Activated naive CD8-positive, alpha-beta T cell treated with anti-CD3 and anti-CD28 coated beads for 36 hours (primary cell): ENCODE measurements at places on chromosomes 3 and 15.

GRCh38 chr3:143184099-143184498 is 64.5 kb downstream of the CHST2 start:
- H3K4me3 ChIP-seq, result no peak overlapping the region
- H3K27me3 ChIP-seq, result no peaks in the 10 kb centered on the region
- H3K27ac ChIP-seq, result peak overlapping the region; percentile 26
- peaks cover 18% of the 10 kb centered on the region for H3K4me1 ChIP-seq
- H3K36me3 ChIP-seq, result peaks cover 8% of the 10 kb centered on the region
- no peak for DNase-seq

GRCh38 chr15:68695061-68695595 is 116.3 kb downstream of the CORO2B start:
- H3K4me1 ChIP-seq, result peaks cover 7% of the 10 kb centered on the region
- H3K27me3 ChIP-seq, result no peaks in the 10 kb centered on the region

DNA sequence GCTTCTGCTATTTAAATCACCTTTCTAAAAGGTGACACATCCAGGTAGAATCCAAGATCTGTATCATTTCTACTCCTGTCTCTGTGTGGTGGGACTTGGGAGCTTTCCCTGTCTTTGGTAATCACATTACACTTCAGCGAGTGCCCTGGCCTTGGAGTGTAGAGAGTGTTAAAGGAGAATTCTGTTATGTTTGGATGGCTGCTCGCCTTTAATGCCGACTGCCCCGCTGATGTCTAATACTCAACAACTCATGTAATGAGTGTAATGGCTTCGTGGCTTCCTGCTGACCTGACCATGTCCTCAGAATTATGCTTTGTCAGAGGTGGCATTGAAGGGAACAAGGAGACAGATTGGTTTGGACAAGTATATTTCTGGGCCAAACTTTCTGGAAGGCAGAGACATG is 66.3 kb upstream of the LRTM1 start:
- H3K4me1 ChIP-seq, result no peaks in the 10 kb centered on the region
- no peak for DNase-seq
- H3K4me3 ChIP-seq, result no peak overlapping the region
- H3K36me3 ChIP-seq, result no peaks in the 10 kb centered on the region
- H3K27me3 ChIP-seq, result no peaks in the 10 kb centered on the region

DNA sequence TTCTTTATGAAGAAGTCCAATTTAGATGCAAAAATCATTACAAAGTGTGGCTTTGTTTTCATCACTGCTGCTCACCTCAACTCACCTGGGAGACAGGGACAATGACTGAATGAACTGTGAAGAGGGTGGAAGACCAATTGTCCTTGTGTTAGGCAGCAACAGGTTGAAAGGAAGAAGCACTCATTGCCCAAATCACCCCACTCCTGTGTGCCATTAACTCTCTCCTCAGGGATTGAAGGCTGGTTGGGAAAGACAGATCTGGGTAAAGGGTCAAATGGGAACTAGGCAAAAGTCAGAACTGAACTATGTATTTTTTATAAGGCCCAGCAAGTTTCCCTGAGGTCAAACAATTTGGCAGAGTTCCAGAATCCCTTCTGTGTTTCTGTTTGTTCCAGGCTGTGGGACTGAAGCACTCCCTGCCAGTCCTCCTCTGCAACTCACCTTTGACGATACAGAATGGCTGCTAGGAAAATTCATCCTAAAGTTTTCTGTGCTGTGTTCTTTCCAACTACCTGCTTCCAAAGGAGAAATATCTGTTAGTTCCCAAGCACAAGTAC is 68.6 kb upstream of the CCDC39 start:
- H3K27me3 ChIP-seq, result peaks cover 10% of the 10 kb centered on the region
- H3K36me3 ChIP-seq, result no peaks in the 10 kb centered on the region
- no peak for DNase-seq
- H3K4me3 ChIP-seq, result no peak overlapping the region
- H3K27ac ChIP-seq, result no peak overlapping the region
- H3K4me1 ChIP-seq, result no peaks in the 10 kb centered on the region

- no peaks in the 10 kb centered on the region for H3K36me3 ChIP-seq
- no peak overlapping the region for H3K27ac ChIP-seq
- H3K27me3 ChIP-seq, result peaks cover 12% of the 10 kb centered on the region
- no peak overlapping the region for H3K4me3 ChIP-seq
- peaks cover 6% of the 10 kb centered on the region for H3K4me1 ChIP-seq
Observed at GRCh38 chr3:150793641-150794040, 30.7 kb upstream of the SIAH2 start.
